ENCODE measurements at places on chromosomes 16 and 17.

GRCh38 chr16:4976079-4976478 is 17.9 kb downstream of the SEC14L5 start:
- DNase-seq: no peak

DNA sequence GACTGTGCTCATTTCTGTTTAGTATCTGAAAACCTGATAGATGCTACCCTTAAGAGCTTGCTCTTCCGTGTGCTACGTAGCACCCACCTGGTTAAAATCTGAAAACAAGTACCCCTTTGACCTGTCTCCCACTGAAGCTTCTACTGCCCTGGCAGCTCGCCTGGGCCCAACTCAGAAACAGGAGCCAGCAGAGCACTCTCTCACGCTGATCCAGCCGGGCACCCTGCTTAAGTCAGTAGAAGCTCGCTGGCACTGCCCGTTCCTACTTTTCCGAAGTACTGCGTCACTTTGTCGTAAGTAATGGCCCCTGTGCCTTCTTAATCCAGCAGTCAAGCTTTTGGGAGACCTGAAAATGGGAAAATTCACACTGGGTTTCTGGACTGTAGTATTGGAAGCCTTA is 18.9 kb downstream of the NTAN1 start:
- DNase-seq: no peak

DNA sequence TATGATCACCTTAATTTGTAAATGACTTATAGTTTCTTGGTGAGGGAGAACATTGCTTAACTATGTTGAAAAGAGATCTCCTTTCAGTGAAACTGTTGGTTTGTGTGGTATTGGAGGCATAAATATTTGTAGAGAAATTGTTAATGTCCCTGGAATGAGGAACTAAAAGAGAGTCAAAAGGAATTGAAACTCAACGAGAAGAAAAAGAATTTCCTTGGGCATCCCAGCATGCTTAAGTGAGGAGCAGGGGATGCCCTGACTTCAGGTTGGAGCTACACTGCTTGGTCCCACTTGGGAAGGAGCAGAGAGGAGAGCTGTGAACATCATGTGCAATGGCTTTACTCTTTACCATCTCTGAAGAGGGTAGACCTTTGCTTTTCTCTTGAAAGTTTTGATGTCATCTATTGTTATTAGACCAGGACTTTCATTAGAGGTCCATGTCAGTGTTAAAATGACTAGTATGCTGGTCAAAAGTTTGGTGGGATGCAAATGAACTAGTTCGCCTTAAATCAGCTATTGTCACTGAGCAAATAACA is 21.7 kb downstream of the KRT23 start:
- DNase-seq: no peak

GRCh38 chr17:4711661-4712181 is 1.3 kb downstream of the ARRB2 start:
- no peak for DNase-seq

DNA sequence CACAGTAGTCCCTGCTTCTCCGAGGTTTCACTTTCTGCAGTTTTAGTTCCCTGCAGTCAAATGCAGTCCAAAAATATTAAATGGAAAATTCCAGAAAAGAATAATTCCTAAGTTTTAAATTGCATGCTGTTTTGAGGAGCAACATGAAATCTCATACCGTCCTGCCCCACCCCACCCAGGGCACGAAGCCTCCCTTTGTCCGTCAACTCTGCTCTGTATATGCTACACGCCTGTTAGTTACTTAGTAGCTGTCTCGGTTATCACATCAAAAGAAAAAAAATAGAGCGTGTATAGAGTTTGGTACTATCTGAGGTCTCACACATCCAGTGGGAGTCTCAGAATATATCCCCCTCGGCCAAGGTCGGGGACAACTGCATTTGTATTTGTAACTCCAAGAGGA is 129.4 kb upstream of the NOL11 start:
- no peak for DNase-seq

DNA sequence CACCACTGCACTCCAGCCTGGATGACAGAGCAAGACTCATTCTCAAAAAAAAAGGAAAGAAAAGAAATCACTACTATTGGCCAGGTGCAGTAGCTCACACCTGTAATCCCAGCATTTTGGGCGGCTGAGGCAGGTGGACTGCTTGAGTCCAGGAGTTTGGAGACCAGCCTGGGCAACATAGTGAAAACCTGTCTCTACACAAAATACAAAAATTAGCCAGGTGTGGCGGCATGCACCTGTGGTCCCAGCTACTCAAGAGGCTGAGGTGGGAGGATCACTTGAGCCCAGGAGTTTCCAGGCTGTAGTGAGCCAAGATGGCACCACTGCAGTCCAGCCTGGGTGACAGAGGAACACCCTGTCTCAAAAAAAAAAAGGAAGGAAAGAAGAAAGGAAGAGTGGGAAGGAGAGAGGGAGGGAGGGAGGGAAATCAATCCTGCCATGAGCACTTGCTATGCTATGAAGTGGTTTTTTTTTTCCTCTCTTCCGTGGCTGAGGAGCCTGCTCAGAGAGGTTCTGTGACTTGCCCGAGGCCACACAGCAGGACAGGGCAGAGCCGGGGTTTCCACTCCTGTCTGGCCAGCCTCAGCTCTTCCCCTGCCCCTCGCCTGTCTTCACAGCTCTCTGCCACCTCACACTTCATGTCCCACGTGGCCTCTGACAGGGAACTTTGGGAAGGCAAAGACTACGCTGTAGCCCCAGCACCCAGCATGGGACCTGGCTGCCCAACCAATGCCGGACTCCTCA is 10.9 kb downstream of the GRIN2C start:
- no peak for DNase-seq

DNA sequence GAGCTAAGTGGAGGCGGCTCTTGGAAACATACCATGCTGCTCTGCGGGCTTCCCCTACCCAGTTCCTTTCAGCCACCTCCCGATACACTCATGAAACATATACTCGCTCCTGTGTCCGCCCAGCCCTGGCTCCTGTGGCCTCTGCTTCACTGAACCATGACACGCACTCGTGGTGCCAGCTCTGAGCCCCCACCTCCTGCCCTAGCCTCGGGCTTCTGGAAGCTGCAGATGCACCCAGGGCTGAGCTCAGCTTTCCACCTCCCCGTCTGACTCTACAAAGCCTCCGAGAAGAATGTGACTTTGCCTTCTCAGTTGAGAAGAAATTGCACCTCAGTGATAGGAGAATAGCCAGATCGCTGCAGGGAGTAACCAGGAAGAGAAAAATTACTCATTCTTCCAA is 11.0 kb downstream of the CALB2 start:
- no peak for DNase-seq

DNA sequence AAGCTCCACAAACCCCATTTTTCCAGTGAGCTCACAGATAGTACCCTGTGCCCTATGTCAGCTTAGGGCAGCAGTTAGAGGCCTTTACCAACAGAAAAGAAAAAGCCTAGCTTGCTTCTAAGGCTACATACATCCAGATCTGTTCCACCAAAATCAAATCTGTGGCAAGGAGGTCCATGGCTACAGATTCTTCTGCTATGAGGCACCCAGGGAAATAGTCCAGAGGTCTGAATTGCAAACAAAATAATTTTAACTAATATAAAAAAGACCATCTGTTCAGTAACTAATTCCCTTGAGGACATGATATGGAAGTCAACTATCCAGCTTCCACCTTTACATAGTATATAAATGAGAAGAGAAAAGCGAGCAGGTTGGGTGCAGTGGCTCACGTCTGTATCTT is 129.3 kb downstream of the PARN start:
- DNase-seq: no peak

GRCh38 chr17:79192503-79193351 is 118.1 kb downstream of the ENGASE start:
- no peak for DNase-seq

GRCh38 chr16:16143931-16144330 is 79.4 kb downstream of the ABCC6 start:
- no peak for DNase-seq

DNA sequence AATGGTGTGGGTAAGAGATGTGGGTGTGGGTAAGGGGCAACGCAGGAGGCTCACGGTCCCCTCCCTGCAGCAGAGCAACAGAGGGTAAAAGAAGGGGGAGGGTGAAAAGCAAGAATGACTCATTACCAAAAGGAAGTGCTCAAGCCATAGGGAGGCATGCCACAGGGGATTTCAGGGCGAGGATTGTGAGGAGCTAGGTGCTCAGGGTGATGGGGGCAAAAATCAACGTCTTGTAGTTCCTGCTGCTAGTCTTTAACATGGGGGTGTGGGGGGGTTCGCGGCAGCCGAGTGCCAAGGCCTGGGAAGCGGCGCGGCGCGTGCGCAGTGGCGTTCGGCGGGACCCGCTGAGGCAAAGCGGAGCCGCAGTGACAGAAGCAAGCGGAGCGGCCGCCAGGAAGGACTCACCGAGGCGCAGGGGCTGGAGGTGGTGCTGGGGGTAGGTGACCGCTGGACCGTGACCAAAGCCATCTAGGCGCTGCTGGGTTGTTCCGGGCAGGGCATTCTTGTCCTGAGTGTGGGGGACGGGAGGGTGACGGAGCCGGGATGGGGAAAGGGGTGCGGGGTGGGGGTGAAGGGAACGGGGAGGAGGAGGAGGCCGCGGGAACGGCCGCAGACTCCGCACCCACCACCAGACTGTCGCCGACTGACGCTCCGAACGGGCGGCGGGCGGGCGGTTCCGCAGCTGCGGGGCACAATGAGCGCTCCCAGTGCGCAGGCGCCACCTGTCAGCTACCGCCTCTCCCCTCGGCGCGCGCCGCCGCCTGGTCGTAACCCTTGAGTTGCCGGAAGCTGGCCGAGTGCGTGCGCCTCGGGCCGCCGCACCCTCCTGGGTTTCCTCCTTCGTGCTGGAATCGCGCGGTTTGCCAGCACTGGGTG is at the start of gene SSH2:
Gene SSH2 (minus strand): TSS at position 696 of the 876 bp plus-strand sequence. CDS start 228 bp downstream, at position 468.
- DNase-seq: peak; percentile 82

DNA sequence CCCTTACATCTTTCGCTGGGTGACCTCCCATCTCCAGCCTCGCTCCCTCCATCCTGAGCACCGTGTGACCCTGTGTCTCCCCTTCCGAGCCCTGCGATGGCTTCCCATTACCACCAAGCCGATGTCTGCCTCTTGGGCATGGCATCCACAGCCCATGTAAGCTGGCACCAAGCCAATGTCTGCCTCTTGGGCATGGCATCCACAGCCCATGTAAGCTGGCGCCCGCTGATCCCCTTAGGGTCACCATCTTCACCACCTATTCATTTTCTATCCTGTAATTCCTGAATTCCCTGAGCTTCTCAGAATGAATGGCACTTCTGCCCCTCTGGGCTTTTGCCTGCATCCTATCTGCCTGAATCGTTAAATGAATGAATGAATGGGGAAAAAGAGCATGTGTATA is 478.2 kb upstream of the CCL2 start:
- DNase-seq: no peak

DNA sequence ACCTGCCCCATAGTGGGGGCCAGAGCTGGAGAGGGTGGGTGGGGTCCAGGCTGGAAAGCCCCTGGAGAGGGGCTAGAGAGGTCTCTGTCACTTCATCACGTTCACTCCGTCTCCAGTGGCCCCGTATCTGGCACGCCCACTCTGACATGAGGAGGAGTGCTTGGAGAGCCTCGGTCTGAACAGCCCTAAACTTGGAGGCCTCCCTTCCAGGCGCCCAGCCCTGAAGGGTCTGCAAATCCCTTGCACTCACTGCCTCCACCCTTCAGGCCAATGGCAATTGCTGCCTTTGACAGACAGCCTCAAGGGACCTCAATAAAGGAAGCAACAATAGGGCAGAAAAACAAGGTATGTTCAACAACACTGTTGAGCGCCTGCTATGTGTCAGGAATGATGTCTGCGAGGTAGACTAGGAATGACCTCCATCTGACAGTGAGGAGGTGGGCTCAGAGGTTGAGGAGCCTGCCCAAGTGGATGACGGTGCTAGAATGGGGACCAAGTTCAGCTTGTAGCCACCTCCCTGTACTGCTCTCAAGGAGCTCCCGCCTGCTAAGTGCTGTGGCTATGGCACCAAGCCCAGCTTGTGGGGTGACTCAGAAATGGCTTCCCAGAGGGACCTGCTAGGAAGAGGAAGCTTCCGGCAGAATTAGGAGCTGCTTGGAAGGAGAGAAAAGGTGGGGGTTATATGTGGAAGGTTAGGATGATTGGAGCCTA is 2.9 kb upstream of the EPX start:
- no peak for DNase-seq
